ENCODE measurements at places on chromosomes 1 and 21.

DNA sequence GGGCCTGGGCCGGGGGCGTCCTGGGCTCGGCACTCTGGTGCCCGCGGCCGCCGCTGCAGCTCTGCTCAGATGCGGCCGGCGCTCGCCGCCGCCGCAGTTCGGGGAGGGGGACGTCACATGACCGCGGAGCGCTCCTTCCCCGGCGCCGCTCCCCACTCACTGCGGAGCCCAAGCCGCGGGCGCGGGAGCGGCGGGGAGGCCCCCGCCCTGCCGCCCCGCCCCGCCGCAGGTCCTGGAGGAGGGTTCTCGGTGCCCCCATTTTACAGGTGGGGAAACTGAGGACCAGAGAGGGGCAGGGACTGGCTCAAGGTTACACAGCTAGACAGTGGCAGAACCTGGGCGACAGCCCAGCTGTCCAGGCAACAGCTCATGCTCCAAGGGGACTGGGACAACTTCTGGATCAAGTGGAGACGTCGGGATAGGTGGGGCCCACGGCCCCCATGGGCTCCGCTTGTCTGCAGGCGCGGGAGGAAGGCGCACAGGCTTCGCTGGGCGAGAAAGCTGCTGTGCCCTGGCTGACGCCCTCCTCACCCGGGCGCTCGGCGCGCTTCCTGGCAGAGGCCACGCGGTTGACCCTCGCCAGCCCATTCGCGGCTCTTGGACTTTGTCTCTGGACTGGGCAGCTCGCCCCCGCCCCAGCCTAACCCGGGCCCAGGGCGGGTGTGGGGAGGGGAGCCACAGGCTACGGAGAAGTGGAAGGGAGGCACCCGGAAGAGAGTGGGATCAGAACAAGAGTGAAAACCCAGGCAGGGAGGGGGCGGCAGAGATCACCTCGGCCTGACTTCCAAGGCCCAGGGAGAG, at the start of gene RAP1GAP:
TSS of gene RAP1GAP (minus strand) at position 100 of the 801 bp plus-strand sequence. CDS start 49,325 bp downstream, outside the sequence.
- DNase-seq = peak; percentile 27

DNA sequence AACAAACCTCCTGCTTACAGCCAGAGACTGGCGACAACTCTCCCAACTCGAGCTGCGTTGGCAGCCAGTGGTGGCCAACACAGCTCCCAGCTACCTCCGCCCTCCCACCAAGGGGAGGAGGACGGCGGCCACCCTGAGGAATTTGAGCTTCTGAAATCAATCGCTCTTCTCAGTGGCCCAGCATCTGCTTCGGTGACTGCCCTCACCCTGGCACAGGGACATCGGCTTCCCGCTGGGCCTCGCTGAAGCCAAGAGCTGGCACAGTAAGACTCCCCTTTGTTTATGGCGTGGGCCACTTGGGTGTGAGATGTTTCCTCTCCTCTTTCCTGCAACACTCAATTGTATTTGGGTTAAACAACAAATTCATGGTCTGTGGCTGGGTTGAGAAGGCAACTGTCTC, 136.2 kb downstream of the ZBTB18 start:
- no peak for DNase-seq

GRCh38 chr1:174965362-174966007, 34.3 kb upstream of the CACYBP start:
- no peak for DNase-seq

DNA sequence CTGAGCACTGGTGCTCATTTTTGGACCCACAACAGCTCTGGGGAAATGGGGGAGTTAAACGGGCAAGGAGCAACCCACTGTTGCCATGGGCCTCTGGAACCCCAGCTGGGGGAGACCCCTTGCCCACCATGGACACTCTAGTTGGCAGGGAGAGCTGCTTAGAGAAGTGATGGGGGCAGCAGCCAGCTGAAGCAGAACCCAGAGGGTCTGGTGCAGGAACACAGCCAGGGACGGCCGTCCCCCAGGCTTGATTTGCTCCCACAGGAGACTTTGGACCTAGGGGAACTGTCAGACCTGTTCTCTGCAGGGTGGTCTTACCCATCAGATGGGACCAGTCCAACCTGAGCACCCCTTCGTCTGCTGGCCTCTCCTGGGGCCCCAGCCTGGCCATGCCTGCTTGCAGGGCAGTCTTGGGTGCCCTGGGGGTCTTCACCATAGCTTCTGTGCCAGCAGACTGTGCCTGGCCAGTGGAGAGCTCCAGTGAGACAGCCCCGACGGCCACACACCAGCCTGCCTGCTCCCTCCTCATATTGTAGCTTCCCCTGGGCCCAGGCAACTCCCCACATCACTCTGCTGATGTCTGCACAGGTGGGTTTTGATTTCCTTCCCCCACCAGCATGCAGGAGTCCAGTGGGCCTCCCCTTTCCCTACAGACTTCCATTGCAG, 11.3 kb downstream of the SPATC1L start:
- DNase-seq = no peak

GRCh38 chr1:38677756-38678155, 181.8 kb downstream of the RRAGC start:
- DNase-seq = no peak

GRCh38 chr1:43870306-43870705, 63.3 kb upstream of the ARTN start:
- DNase-seq = no peak

- DNase-seq = no peak
Observed at GRCh38 chr21:15051644-15052458, 12.9 kb downstream of the NRIP1 start.

GRCh38 chr1:234768569-234769283, 158.7 kb upstream of the IRF2BP2 start:
- peak; percentile 79 for DNase-seq

- DNase-seq = no peak
Observed at GRCh38 chr1:73910466-73910865, 287.5 kb downstream of the LRRIQ3 start.

DNA sequence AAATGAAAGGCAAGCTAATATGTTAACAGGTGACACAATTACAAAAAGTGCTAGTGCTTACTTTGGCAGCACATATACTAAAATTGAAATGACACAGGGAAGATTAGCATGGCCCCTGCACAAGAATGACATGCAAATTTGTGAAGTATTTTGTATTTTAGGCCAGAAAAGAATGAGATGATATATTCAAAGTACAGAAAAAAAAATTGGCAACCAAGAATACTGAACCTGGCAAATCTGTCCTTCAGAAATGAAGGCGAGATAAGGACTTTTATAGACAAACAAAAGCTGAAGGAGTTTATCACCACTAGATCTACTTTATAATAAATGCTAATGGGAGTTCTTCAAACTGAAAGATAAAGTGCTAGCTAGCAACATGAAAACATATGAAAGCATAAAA, 350.0 kb upstream of the POU3F1 start:
- DNase-seq = no peak

- DNase-seq = no peak
Observed at GRCh38 chr1:229019663-229020271, 251.1 kb upstream of the RAB4A start.

GRCh38 chr1:115255154-115255553, 82.9 kb downstream of the NGF start:
- no peak for DNase-seq

DNA sequence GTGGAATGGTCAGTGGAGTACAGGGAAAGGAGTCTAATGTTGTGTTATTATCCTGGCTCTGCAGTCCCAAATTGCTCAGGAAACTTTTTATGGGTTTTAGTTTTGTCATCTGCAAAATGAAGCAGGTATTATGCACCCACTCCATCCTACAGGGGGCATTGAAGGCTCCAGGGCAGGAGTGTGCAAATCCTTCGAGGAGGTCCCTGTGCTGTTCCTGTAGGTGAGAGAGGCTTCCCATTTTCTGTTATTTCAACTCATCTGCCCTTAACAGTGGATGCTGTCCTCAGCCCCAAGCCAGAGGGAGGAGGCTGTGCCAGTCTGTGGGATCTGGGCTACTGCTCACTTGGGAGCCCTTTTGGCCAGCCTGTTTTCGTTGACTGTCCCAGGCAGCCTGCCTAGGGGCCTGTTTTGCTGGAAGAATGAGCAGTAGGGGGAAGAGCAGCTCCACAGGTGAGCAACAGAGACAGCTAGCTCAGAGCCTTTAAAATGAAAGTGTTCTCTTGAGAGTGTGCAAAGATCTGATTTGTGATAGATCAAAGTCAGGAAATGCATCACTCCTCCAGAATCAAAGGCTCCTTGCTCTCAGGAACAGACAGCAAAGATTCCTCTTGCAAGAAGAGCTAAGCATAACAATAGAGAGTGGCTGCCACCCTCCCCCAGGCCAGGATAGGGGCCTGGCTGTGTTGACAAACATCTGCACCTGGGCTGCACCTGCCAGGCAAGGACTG, 317.6 kb upstream of the PROX1 start:
- DNase-seq = no peak

- no peak for DNase-seq
Observed at GRCh38 chr1:114102136-114102535, 51.5 kb downstream of the SYT6 start.

GRCh38 chr1:983798-984475, 2.0 kb upstream of the PERM1 start:
- peak; percentile 60 for DNase-seq

DNA sequence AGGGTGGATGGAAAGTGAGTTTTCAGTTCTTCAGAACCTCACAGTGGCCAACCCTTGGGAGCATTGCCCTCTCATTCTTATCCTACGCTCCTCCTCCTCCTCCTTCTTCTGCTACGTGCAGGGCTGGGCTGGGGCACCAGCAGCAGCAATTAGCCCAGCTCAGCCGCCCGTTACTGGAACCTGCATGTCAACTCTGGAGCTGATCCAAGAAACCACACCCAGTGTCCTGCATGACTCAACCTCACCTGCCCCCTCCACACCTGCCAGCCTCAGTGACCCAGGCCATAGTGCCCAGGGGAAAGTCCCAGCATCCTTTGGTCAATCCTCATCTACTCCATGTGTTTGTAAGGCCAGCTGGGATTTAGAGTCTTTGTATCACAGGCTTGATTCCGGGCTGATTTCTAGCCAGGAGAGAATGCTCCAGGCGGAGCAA, 12.6 kb downstream of the ELF3 start:
- no peak for DNase-seq

GRCh38 chr1:27057801-27058625, 45.4 kb upstream of the TENT5B start:
- DNase-seq = no peak

GRCh38 chr1:55703726-55704363, 488.7 kb upstream of the USP24 start:
- DNase-seq = no peak

DNA sequence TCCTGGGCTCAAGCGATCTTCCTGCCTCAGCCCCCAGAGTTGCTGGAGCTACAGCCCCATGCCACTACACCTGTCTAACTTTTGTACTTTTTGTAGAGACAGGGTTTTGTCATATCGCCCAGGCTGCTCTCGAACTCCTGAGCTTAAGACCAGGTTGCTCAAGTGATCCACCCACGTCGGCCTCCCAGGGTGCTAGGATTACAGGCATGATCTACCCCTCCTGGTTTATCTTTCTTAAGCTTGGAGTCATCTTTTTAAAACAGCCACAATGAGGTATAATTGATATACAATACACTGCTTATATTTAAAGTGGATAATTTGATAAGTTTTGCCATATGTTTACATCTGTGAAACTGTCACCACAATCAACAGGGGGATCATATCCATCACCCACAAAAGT, 25.4 kb upstream of the WDR26 start:
- DNase-seq = no peak

DNA sequence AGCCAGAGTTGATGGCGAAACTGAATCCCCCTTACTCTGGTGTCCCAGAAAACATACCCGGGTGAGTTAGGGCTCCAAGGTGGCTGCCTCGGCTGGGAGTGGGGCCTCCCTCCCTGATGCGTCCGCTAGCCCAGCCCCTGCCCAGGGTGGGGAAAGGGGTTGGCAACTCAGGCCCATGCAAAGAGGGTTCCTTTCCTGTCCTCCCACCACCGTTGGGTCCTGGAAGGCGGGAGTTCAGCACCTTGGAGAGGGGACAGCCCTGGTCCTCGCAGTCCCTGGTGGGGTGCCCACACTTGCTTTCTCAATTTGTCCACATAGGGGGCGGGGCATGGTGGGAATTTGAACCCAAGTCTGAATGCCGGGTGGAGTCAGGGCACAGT, 6.1 kb downstream of the SRM start:
- DNase-seq = peak; percentile 28

- DNase-seq = peak; percentile 48
Observed at GRCh38 chr1:93908394-93909145, 660 bp downstream of the GCLM start.

- no peak for DNase-seq
Observed at GRCh38 chr1:182122913-182123260, 61.4 kb upstream of the ZNF648 start.

GRCh38 chr1:154391086-154391770, 13.9 kb upstream of the IL6R start:
- DNase-seq = no peak

GRCh38 chr1:179747611-179748010, 4.5 kb downstream of the FAM163A start:
- DNase-seq = no peak

GRCh38 chr1:47174656-47175020, 15.2 kb downstream of the PDZK1IP1 start:
- DNase-seq = no peak

DNA sequence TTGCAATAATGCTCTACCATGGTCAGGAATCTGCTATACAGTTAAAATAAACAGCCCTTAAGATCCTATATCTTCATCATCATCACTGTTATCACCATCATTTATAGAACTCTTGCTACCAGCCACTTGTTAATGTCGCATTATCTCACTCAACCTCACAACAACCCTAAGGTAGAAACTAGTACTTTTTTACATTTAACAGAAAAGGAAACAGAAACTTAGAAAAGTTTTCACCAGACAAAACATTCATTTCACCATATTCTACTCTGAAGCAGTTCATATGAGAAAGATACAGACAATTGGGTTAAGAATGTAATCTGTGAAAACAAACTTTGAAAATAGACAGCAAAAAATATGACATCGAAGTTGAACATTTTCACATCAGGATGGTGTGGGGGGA, 262.6 kb downstream of the ATG4C start:
- DNase-seq = no peak

- no peak for DNase-seq
Observed at GRCh38 chr1:30735668-30736498, 12.5 kb upstream of the MATN1 start.

- DNase-seq = no peak
Observed at GRCh38 chr1:178933709-178934490, 63.0 kb upstream of the ANGPTL1 start.

DNA sequence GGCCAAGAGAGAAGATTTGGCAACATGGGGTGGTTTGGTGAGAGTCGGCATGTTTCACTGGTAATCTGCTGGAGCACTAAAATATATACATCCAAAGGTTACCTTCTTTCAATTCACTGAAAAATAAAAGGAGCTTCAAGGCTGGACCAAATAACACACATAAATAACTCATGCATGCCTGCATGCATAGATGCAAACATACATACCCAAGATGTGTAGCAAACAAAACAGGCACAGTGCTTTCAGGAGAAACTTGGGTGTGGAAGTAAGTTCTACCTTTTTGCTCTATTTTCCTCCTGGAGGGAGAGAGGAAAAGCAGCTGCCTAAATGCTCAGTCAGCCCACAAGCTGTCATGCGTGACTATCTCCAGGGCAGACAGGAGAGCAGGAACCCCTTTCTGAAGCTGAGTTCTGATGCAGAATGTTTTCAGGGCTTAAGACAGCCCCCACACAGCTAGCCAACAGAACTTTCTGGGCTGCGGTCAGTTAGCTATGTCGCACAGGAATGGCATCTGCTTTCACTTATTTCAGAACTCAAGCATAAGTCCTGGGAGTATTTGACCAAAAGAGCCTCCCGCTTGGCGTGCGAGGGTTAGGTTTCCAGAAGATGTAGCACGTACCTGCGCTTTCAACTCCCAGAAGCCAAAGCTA, 166.2 kb downstream of the TOMM20 start:
- no peak for DNase-seq

Data from activated naive CD8-positive, alpha-beta T cell treated with anti-CD3 and anti-CD28 coated beads for 36 hours (primary cell).